Left ventricle myocardium superior (tissue), 1 donor: ENCODE measurements at places on chromosomes 1 and 21. TPM values are rescaled to one million over a fixed set of nuclear protein-coding genes. Genes with fewer than 3 reads are reported as not detected.

GRCh38 chr1:238401144-238401543, 510.4 kb upstream of the ZP4 start:
- DNase-seq, result no peak

DNA sequence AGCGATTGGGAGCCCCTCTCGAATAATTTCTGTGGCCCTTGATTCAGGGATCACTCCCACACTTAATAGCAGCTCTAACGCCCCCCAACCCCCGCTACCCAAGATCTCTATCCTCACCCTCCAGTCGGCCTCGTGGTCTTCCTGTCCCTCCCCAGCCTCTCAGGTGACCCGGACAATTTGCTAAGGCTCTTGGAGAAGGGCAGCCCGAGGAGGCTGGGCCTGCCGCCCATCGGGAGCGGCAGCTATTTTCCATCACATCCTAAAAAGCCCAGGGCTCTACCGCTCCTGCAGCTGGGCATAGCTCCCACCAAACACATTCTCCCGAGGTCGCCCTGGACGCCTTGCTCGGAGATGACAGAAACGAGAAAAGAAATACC, 12.0 kb upstream of the PHLDA3 start:
- DNase-seq, result no peak

GRCh38 chr1:200081969-200082245, 54.4 kb downstream of the NR5A2 start:
- no peak for DNase-seq

- peak; percentile 80 for DNase-seq
Measured at GRCh38 chr1:115337633-115338456, at the start of gene NGF. Gene NGF (minus strand): TSS chr1:115338249. CDS start chr1:115286795, 51,454 bp downstream.

DNA sequence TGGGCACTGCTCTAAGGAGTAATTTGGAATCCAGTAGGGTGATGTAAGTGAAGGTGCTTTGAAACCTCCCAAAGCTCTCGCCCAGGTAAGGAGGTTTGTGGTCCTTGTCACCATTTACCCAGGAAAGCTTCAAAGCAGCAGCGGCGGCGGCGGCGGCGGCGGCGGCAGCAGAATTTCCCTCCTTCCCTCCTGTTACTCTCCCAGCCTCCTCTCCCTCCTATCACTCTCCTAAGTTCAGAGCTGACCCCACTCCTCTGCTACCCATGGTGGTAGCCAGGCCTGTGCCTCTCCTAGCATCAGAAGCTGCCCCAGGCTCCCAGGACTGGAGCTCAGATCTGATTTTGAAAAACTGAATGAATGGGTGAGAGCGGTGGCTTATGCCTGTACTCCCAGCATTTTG, 60.7 kb downstream of the ACBD3 start:
- no peak for DNase-seq

DNA sequence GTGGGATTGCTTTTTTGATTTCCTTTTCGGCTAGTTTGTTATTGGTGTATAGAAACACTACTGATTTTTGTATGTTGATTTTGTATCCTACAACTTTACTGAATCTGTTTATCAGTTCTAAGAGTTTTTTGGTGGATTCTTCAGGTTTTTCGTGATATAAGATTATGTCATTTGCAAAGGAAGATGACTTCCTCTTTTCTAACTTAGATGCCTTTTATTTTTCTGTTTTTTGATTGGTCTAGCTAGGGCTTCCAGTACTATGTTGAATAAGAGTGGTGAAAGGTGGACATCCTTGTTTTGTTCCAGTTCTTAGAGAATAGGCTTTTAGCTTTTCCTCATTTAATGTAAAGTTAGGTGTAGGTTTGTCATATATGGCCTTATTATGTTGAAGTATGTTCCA, 13.1 kb upstream of the NHLH2 start:
- DNase-seq, result no peak

DNA sequence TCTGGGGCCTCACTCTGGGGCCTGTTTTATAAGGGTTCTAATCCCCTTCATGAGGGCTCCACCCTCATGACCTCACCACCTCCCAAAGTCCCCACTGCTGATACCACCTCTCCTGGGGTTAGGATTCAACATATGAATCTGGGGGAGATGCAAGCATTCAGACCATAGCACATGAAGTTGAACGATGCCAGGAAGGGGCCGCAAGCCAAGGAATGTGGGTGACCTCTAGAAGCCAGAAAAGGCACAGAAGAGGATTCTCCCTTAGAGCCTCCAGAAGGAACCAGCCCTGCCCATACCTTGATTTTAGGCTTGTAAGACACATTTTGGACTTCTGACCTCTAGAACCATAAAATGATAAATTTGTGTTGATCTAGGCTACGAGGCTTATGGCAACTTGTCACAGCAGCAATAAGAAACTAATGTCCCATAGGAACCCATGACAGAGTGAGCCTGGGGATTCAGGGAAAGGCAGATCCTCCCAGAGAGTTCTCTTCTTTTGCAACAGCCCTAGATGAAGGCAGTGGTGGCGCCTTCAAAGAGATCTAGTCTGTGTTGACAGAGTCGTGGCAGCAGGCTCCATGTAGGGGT, 27.9 kb downstream of the TRIM67 start:
- DNase-seq, result no peak

The SPRR2G gene
- not detected for total RNA-seq

The LINGO4 gene
- total RNA-seq, result 0.67 TPM

The LGR6 gene
- total RNA-seq, result 2.9 TPM
